Fibroblast of the aortic adventitia (primary cell): ENCODE measurements at places on chromosomes 2 and 18.

- DNase-seq = no peak
Measured at GRCh38 chr2:129502781-129503180, 476.7 kb upstream of the RAB6C start.

DNA sequence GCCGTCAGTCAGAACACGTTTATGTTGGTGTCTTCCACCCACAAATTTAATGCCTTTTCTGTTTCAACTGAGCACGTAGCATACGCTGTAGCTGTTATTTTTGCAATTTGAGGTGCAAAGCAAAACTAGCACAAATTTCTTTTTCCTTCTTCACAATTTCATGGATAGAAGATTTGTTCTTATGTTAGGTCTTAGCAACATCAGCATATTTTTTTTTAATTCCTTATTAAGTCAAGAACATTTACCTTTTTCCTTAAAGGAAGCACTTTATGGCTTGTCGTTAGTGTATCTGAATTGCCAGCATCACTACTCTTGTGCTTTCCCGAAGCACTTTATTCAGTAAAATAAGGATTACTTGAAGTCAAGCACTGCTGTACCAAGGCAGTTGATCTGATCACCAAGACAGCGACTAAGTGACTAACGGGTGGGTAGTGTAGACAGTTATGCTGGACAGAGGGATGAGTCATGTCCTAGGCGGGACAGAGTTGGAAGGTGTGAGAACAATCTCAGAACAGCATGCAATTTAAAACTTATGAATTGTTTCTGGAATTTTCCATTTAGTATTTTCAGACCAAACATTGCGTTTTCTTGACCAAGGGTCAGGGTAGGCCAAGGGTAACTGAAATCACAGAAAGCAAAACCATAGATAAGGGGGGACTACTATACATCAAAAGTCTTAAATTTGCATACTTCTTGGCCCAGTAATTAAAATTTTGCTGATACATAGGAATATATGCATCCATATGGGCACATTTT is 13.3 kb downstream of the BABAM2 start:
- no peak for DNase-seq

GRCh38 chr18:3397031-3397750 is 52.8 kb upstream of the TGIF1 start:
- no peak for DNase-seq

- no peak for DNase-seq
Measured at GRCh38 chr2:71066856-71067255, 1.6 kb upstream of the NAGK start.

GRCh38 chr18:60060026-60060425 is 160.2 kb downstream of the PMAIP1 start:
- DNase-seq = no peak

- no peak for DNase-seq
Measured at GRCh38 chr2:227626580-227627151, 9.4 kb downstream of the SCYGR4 start.

DNA sequence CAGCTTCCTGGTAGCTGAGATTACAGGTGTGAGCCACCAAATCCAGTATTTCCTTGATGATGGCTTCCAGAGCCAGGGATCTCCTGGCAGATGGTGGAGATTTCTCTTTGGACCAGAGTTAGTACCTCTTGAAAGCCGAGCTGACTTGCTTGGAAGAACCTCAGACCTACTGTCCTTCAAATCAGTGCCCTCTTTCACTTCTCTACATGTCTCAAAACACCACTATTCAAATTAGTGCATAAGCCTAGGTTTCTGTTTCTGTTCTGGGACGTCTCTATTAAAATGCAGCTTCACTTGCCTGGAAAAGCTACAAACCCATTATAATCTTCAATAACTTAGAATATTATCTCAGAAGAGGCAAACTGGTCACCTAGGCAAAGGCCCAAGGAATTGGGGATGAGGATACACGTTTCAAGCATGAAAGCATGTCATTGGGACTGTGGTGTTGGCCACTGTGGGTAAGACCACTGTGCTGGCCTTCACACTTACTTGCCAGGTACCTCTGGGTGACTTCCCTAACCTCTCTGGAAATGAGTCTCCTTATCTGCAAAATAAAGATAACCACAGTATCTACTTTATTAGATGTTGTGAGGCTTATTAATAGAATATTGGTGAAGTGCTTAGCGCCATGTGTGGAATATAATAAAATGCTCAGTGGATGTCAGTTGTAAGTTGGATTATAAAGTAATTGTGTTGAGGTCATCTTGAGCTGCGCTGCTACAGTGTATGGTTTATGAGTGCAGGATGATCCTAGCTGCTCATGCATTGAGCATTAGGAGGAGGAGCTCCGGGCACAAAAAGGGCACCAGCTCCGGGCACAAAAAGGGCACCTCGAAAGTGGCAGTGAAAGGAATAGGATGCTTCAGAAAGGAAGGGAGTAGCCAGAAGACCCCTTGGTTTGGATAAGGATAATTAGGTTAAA is 84.5 kb downstream of the DOCK10 start:
- no peak for DNase-seq

- DNase-seq = no peak
Measured at GRCh38 chr2:208820014-208820688, 413.6 kb downstream of the PTH2R start.

DNA sequence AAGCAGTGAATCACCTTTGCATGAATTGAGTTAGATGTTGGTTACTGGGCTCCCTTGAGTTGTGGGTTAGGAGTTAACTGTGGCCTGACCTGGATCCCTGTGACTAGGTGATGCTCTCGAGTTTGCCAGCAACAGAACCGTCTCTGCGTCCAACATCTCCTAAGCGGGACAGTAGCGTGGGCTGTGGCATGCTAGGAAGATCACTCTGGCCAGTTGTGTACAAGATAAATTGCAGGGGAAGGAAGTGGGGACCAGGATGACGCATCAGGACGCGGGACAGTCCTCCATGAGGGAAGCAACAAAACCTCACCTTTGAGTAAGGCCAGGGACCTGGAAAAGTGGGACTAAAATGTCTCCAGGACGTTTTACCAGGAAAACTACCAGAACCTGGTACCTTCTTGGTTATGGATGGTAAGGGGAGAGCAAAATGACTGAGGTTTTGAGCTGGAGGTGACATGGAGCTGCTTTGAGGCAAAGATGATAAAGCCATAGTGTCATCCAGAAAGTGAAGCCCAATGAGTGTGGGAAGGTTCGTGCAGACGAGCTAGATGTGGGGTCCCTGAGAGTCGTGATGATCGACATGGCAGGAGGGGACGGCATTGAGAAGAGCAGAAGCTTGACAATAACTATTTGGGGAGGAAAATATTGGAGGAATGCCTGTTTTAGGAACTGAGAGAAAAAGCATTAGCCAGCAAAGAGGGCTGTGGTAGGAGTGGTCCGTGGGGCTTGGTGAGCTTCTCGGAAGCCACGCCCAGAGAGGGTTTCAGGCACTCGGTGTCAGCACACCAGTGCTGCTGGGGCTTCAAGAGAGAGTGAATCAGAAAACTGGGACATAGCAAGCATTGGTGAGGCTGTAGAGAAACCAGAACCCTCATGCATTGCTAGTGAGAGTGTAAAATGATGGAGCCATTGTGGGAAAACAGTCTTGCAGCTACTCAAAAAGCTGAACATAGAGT is 95.1 kb downstream of the SMAD7 start:
- DNase-seq = peak; percentile 59

- DNase-seq = no peak
Measured at GRCh38 chr2:118803012-118803411, 44.4 kb downstream of the EN1 start.

GRCh38 chr18:23669804-23670405 is 7.2 kb upstream of the ANKRD29 start:
- DNase-seq = peak; percentile 72

DNA sequence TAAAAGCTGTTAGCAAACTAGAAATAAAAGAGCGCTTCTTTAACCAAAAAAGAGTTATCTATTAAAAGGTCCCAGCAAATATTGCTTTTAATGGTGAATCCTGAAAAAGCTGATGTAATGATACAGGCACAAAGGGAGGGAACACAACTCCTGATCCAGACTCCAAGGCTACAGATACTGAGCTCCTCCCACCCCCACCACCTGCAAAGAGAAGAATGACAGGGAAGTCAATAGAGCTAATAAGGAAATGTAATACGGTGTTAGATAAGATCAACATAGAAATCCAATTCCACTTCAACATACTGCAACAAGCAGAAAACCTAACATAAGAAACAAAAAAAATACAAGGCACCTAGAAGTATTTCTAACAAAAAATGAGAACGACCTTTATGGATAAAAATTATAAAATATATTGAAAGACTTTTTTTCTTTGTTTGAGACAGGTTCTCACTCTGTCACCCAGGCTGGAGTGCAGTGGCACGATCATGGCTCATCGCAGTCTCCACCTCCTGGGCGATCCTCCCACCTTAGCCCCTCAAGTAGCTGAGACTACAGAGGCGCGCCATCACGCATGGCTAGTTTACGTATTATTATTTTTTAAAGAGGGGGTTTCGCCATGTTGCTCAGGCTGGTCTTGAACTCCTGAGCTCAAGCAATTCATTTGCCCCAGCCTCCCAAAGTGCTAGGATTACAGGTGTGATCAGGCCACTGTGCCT is 192.2 kb downstream of the HDAC4 start:
- no peak for DNase-seq

- DNase-seq = peak; percentile 70
Measured at GRCh38 chr2:146579147-146579930, 1265.5 kb upstream of the ACVR2A start.

- DNase-seq = no peak
Measured at GRCh38 chr2:134973241-134974138, 54.9 kb downstream of the CCNT2 start.

- DNase-seq = no peak
Measured at GRCh38 chr2:229343661-229344060, 72.6 kb upstream of the PID1 start.

DNA sequence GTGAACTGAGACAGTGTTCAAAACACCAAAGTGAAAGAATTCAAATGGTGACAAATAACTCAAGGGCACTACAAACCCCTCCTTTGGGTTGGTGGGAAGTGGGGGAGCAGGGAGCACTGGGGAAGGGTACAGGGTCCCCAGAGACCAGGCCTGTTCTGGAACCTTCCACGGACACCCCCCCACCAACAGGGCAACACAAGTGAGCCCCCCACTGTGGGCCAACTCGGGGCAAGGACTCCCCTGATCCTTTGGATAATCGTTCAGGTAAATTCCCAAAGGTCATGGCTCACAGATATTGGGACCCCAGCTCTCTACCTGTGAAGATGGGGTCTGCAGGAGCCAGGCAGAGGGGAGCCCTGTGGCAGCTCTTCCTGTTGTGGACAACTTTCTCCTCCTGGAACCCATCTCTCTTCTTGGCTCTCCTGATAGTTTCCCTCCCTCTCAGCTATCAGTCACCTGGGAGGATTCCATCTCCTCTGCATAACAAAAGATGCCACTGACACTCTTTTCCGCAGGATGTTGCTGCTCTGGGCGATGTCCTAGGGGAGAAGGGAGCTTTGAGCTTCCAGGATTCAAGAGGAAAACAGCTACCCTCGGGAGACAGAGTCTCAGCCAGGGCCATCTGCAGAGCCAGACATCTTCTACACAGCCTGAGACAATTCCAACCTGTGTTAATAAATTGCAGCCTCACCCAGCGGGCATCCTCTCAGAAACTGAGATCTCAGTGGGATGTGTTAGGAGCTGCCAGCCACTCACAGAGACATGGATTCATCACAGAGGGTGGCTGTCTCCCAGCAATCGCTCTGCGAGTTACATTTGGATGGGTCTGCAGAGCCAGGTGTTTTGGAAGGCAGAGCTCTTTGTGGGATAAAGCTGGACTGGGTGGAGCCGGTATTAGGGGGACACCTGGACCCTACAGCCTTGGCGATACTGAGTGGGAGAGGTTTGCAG is 35.4 kb downstream of the MBP start:
- DNase-seq = no peak

- DNase-seq = no peak
Measured at GRCh38 chr2:139744273-139744672, 964.1 kb upstream of the NXPH2 start.

DNA sequence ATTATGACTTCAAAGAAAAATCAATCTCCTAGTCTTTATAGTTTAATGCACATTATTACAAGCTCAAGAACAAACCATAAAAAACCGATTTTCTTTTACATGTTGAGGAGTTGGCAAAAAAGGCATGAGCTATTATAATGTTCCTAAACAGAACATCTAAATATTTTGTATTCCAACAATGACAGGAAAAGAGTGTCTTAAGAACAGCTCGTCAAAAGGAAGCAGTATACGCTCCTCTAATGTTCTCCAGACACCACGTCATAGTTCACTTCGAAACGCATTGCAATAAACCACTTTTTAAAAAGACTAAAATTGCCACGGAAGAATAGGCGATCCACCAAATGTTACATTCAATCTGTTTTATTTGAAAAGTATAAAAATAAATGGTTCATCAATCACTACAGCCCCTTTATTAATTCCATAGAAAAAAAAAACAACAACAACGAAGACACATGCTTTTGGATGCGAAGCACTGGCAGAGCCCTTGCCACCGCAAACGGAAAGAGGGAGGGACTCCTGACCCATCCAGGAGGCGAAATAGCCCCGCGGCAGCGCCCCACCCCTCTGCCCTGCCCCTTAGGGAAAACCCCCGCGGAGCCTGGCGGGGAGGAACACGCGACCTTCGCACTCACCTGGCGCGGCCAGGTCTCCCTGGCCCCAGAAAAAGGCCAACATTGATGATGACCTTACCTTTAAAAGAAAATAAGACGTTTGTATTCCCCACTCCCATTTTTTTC is 45.8 kb downstream of the MBP start:
- DNase-seq = peak; percentile 68
